Fibroblast of mammary gland (primary cell): ENCODE measurements at places on chromosomes 4 and X.

DNA sequence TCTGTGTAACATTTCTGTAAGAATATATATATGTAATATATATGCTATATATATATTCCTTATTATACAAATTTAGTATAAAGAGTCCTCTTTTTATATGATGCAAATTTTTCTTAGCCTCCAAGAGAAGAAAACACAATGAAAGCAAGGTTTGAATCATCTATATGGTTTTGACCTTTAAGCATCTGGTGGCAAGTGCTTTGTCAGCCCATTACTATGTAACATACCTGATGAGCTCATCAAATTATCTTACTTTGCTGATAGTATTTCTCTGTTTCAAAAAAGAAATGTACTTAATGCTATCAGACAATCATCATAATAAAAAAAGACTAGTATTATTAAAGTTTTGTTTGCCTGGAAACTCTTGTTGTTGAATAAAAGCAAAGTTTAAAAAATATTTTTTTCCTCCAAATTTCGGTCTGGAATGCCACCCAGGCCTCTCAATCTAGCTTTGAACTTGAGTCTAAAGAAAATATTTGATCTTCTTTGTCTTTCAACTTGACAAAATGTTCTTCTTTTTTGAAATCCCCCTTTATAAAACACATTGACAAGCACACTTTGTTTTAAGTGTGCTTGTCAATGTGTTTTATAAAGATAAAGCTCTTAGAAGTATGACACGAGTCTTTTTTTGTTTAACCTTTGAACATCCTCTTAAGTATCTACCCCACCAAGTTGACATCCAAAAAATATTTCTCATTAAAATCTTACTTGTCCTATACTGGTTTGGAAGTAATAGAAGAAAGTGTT is 26.2 kb downstream of the ZNF330 start:
- no peak for DNase-seq

DNA sequence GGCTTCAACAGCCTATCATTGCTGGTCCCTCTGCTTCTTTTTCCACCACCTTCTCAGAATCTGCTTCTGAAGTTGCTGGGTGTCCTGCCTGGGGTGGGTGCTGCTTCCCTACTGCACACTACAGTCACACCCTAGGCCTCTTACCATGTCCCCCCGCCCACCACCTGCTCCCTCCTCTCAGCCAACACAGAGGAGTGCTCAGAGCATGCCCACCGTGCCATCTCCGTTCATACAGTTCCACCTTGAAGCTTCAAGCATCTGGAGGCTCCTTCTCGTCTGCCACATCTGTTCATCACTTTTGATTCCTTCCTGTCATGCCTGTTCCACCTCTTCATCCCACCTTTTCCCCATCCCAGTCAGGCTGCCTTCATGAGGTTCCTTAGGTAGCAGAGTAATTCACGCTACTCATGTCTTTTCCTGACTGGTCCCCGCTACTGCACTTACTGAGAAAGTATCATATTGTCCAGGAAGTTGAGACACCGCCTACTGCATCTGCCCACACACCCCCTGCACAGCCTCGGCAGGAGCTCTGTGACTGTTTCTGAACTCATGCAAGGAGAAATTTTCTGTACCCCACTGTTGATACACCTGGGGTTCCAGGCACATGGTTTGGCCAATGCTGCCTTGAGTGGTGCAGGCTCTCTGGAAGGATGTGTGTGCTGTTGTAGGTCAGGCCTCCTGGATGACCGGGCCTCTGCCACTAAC is 39.5 kb downstream of the HADH start:
- no peak for DNase-seq

- no peak for DNase-seq
Observed at GRCh38 chrX:131544218-131544617, 344 bp downstream of the OR13H1 start.

- peak; percentile 42 for DNase-seq
Observed at GRCh38 chrX:132488180-132488705, 595 bp downstream of the MBNL3 start.

- no peak for DNase-seq
Observed at GRCh38 chrX:71919431-71919830, 8.8 kb downstream of the NHSL2 start.

GRCh38 chr4:121789960-121790829 is 10.9 kb upstream of the EXOSC9 start:
- DNase-seq: peak; percentile 88

GRCh38 chr4:2402048-2402842 is 16.2 kb downstream of the ZFYVE28 start:
- no peak for DNase-seq

- no peak for DNase-seq
Observed at GRCh38 chrX:140804292-140804691, 94.7 kb downstream of the LINC00632 start.

GRCh38 chrX:45517090-45517973 is 316.7 kb upstream of the DIPK2B start:
- DNase-seq: peak; percentile 87

GRCh38 chrX:28946846-28947245 is 359.6 kb downstream of the IL1RAPL1 start:
- DNase-seq: no peak

GRCh38 chr4:30833206-30833605 is 113.0 kb downstream of the PCDH7 start:
- DNase-seq: no peak

GRCh38 chr4:101005659-101006058 is 341.7 kb downstream of the PPP3CA start:
- DNase-seq: no peak

GRCh38 chr4:4349867-4350266 is 37.0 kb upstream of the NSG1 start:
- DNase-seq: no peak

DNA sequence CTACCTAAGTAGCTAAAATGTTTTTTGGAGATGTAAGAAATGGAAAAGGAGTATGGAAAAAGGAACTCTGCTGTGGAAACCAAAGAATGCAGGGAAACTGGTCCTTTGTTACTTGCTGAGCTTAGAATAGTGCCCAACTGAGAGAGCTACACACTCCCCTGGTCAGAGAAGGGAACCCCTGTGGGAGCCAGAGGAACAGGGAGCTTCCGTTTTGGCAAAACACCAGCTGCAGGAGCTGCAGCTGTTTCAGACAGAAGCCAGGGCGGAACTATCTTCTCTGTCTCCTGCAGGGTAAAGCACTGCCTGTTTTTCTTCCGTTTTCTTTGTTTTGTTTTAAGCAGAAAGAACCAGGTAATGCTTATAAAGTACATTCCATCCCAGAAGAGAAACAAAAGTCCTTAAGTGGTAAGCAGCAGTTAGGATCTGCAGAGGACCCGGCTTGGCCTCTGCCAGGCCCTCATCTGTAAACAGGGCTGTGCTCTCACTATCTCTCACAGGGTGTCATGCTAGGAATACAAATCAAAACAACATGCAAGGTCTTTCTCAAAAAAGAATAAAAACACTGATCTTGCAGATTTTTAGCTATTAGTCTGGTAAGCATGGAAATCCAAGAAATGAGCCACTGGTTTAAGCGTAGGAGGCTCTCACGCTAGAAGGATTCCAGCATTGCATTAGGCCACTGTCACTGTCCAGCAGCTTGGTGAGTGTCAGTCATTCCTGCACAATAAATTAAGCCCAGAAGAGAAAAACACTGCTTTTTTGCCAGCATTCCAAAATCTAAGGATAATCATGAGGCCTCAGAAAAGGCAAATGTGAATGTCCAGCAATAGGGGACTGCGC is 76.1 kb downstream of the CHST7 start:
- DNase-seq: no peak

- no peak for DNase-seq
Observed at GRCh38 chrX:110320381-110320987, 2.6 kb upstream of the AMMECR1 start.

DNA sequence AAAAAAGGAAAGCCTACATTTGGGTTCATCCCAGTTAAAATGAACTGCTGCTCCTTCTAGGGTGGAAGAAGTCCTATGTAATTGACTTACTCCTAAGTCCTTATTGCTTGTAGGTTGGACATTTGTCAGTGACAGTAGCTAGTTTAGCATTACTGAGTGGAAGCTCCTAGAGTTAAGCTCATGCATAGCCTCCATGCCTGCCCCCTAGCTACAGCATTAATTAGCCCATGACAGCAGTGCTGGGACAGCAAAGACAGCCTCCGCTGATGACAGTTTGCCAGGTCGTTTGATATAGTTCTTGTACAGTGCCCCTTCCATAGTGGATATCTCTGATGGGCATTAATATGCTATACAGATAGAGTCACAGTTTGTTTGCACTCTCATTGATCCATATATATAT is 18.7 kb upstream of the GALNTL6 start:
- no peak for DNase-seq

- peak; percentile 95 for DNase-seq
Observed at GRCh38 chrX:155334486-155335336, at the start of gene CLIC2. Gene CLIC2 (minus strand): TSS chrX:155334614. CDS start chrX:155334427, 187 bp downstream.
